ENCODE measurements at places on chromosomes 16 and 17.

GRCh38 chr17:42548070-42548837 lies 4.5 kb upstream of the HSD17B1 start:
- peak; percentile 84 for DNase-seq

GRCh38 chr16:78619811-78620210 lies 520.4 kb downstream of the WWOX start:
- no peak for DNase-seq

GRCh38 chr17:19299214-19299747 lies 62.1 kb downstream of the EPN2 start:
- no peak for DNase-seq

DNA sequence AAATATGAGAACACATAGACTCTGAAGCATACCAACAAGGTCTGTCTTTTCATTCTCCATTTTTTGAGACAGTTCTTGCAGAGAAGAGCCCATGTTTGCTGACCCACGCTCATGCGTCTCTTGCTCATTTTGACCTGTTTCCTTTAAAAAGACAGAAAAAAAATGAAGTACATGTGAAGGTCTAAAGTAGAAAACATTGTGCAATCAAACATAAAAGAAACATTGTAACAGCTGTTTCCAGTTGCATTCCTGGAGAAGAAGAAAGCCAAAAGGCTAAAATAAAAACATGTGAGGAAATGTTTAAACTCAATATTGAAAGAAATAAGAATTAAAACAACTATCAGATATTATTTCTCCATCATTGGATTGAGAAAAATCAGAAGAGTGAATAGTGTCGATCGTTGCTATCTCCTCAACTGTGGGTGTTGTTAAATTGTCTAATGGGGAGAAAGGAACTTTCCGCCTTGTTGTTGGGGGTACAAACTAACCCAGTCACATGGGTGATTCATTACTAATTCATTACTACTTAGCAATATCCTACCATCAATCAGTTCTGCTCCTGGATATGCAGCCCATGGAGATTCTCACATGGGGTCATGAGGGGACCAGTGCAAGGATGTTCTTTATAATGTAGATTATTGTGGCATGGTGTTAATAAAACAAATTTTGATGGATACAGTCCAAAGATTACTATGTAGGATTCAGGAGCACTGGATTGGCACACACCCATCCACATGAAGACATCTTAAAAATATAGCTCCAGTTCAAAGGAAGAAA lies 9.5 kb downstream of the ABCA9 start:
- DNase-seq, result no peak

DNA sequence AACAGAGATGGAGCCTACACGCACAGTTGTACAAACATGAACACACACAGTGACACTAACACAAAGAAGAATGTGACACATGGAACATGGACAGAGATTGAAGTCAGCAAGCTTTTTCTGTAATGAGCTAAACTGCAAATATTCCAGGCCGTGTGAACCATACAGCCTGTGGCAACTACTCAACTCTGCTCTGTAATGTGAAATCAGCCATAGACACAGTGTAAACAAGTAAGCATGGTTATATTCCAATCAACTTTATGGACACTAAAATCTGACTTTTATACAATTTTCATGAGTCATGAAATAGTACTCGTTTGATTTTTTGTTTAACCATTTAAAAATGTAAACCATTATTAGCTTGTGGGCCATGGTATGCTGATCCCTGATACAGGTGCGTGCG lies 120.2 kb downstream of the SMG6 start:
- no peak for DNase-seq
